Activated CD4-positive, CD25-positive, alpha-beta regulatory T cell treated with anti-CD3 and anti-CD28 coated beads, Interleukin-2, amount 50 U/mL, for 16 hours (primary cell): ENCODE measurements at places on chromosomes 6 and 20.
A peak's percentile ranks its signal among the peaks of the same experiment; 100 is the strongest.

GRCh38 chr20:36085686-36086267 lies 68.8 kb upstream of the EPB41L1 start:
- no peak for DNase-seq

- no peak for DNase-seq
Measured at GRCh38 chr20:46341074-46342009, 33.0 kb upstream of the CDH22 start.

- DNase-seq = no peak
Measured at GRCh38 chr20:32465092-32465900, 107.2 kb downstream of the ASXL1 start.

GRCh38 chr6:128979071-128979470 lies 96.1 kb downstream of the LAMA2 start:
- DNase-seq = no peak

DNA sequence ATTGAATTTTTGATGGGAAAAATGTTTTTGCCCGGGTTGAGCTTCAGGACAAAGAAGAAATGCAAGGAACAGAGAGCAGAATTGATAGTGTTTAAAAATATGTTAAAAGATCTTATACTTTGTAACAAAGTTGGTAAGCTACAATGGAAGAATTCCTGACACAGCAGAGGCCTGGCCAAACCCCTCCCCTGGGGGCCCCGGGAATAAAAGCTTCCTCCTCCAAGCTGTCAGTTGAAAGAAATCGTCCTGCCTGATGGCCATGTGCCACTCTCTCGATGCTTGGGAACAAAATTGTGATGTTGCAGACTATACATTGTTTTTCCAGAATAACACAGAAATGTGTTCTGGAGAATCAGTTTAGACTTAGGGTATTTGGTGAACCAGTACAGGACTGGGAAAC lies 14.2 kb upstream of the TOX2 start:
- DNase-seq = no peak

DNA sequence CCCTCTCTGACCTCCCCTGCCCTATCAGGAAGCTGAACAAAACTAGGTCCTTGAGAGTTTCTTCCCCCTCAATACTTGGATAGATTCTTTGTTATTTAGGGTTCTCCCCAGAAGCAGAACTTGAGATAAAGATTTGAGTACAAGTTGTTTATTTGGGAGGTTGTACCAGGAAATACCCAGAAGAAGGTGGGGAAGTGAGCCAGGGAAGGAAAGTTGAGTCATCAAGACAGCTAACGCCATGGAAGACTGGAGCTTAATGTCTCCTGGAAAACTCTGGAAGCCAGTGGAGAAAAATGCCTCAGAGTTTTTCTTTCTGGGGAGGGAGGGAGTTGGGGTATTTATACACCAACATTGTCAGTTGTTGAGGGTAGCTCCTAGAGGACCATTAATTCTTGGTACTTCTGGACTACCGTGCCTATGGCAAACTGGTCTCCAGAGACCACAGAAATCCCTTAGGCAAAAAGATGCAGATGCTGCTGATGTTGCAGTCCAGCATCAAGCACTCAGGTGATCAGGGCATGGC lies 102.6 kb upstream of the ZFP64 start:
- DNase-seq = no peak

GRCh38 chr20:8930726-8931125 lies 138.2 kb upstream of the PLCB4 start:
- DNase-seq = no peak

DNA sequence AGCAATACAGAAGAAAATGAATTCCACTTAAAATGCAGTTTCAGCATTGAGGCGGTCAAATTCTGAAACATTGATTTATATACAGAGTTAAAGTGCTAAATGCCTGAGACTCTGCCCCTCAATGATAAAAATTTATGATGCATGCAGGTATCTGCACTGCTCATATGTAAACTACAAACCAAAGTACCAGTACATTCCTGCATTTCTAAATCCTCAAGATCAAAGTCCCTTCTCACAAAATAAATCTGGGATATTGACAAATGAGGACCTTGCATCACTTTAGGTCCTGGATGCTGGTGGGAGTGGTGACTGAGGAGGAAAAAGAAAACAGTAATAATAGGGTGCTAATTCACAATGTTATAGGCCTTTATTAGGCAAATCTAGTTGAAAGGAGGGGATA lies 101.9 kb downstream of the FIG4 start:
- DNase-seq = no peak

GRCh38 chr6:5159162-5159561 lies 74.0 kb downstream of the PPP1R3G start:
- no peak for DNase-seq

DNA sequence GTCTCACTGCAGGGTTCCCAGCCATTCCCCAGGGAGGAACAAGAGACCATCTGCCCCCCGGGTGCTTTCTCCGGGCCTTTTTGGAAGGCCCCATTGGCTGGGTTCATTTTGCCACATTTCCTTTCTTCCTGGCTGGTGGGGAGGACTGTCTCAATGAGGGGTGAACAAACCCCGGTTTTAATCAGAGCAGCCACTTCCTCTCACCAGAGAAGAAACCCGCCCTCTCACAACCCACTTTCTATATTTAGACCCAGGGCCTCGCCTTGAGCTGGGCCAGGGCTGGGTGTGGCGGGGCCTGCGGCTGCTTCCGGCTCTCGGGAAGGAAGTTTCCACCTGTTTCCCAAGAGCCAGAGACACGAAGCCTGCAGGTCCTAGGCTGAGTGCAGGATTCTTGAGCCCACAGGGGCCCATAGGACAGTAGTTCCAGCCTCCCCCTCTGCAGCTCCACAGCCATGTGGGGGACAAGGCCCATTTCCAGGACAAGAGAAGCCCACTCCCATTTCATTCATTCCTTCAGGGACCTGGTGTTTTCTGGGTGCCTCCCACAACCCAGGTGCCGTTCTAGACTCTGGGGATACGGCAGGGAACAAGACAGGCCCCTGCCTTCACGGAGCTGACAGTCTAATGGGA lies 41.8 kb downstream of the RBM38 start:
- peak; percentile 37 for DNase-seq

DNA sequence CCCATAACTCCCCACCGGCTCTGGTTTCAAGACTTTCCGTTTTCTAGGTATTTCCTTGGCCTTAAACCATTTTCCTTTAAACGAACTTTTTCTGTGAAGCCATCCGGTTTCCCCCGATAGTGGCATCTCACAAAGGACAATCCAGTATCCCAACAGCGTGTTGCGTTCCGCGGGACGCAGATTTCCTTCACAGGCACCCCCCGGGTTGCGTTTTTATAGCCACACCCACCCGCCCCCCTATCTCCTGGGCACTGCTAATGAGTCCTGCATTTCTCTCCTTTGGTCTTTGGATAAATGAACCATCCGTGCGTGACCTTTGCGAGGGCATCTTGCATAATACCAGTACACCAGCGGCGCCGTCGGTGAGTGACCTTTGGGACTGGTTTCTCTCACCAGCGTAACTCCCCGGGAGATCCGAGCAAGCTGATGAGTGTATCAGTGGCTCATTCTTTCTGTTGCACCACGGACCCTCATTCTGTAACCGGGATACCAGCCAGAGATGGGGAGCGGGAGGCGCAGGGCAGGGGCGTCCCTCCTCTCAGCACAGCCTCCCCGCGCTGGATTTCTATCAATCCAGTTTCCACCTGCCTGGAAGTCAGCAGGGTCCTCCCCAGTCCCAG lies 586 bp upstream of the NQO2 start:
- DNase-seq = no peak

DNA sequence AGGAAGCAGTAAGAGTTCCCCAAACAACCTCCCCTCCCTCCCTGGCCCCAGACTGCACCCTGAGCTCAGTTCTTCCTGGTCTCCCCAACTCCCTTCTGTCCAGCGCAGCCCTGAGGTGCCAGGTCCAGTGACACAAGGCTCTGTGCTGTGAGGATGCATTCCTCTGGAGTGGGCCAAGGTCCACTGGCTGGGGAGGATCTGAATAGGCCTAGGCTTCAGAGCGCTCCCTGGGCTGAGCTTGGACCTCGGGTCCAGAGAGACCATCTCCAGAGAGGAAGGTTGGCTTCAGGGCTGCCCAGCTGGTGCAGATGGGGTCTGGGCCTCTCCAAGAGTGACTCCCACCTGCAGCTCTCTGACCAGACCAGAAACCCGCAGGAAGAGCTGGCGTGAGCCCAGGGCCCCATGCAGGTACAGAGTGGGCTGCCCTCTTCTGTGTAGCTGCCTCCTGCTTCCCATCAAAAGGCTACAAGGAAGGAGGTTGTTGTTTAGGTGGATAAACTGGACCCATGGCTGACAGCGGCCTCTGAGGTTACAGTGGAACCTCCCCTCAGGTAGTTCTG lies 52.3 kb upstream of the MLN start:
- no peak for DNase-seq

DNA sequence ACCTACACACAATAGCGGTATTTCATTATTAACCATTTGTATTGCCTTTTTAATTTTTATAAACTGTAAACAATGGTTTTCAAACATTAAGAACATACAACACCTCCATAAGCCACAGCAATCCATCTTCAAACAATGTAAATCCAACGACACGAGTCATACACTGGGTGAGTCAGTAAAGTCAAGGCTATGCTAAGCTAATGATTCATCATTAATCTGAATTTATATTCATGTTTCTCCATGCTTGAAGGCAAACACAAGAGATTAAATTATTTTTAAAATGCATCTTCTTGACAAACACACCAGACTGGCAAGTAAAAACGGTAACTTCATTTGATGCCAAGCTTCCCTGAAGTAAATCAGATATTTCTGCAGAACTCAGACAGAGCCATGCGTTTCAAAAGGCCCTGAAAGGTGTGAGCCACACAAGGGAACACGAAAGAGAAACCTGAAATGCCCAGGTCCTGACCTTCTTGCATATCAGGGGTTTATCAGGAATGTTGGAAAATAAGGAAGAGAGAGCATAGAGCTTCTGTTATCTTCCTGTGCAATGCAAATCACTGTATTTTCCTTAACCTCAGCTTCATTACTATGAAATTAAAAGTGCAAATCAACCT lies 162.5 kb downstream of the ALDH8A1 start:
- DNase-seq = no peak

GRCh38 chr6:126302191-126302590 lies 37.7 kb upstream of the CENPW start:
- no peak for DNase-seq

DNA sequence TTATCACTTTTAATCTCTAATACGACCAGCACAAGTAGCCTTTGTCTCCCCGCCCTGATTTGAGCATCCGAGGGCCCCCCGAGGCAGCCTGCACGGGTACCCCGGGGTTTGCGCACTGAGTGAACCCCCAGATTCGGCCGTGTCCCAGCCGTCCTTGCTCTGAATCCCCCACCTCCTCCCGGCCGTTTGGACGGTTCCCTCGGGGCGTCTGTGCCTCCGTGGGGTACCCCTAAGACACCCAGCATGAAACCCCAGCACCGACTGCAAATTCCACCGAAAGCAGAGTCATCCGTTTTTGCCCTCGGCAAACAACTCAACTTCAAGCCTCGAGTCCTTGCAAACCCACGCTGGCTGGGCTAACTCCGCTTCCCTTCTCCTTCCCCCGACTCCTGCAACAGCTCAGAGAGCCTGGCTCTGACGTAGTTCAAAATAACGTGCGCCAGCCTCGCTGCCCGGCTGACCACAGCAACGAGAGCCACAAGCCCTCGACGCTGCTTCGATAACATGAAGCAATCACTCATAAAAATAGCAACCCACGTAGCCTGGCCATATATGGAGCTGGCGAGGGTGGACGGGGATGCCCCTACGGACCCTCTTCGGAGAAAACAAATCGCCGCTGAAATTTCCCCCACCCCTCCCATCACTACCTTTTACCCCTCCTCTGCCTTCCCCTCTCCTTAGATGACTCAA lies 764 bp upstream of the SNAP25 start:
- DNase-seq = no peak

DNA sequence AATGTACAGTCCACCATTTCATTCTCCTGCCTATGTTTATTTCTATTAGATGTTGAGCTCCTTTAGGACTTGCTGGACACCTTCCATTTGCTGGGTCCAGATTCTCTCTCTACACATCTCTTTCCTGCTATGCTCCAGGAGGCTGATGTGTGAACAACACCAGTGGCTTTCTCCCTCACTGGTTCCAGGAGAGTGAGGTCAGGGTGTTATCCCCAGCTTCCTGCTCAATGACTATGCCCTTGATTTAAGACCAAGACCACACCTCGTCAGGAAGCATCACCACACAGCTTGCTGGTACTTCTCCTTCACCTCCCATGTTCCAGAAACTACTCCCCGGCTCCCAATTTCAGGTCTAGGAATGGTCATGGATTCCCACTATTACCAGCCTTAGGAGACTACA lies 31.3 kb upstream of the E2F3 start:
- no peak for DNase-seq

- DNase-seq = no peak
Measured at GRCh38 chr6:38847497-38847896, 132.4 kb downstream of the DNAH8 start.

- DNase-seq = no peak
Measured at GRCh38 chr20:64121586-64121985, 14.2 kb upstream of the NPBWR2 start.

GRCh38 chr6:56852260-56853010 lies 102.5 kb upstream of the BEND6 start:
- DNase-seq = no peak

- DNase-seq = no peak
Measured at GRCh38 chr6:111258615-111259088, 171.3 kb downstream of the SLC16A10 start.
